Foreskin keratinocyte (primary cell): ENCODE measurements at places on chromosomes 12 and 14. TPM values are rescaled to one million over a fixed set of nuclear protein-coding genes. Genes with fewer than 3 reads are reported as not detected.

Gene KLRD1
- total RNA-seq: not detected in 2 replicates

Gene PTPRO
- total RNA-seq: 0.03 and 0.07 TPM in 2 replicates

Gene KRT78
- 0.32 and 0.58 TPM in 2 replicates for total RNA-seq

Gene IAPP
- total RNA-seq: not detected in 2 replicates

Gene PRKAG1
- 73.0 and 75.3 TPM in 2 replicates for total RNA-seq

Gene MANSC4
- total RNA-seq: 0.20 and 0.25 TPM in 2 replicates

Gene SLCO1A2
- not detected in 2 replicates for total RNA-seq

Gene PTPN21
- total RNA-seq: 10.8 and 10.9 TPM in 2 replicates

Gene CIT
- 25.7 and 26.9 TPM in 2 replicates for total RNA-seq

Gene DCP1B
- 7.4 and 7.9 TPM in 2 replicates for total RNA-seq

Gene SLC4A8
- total RNA-seq: 0.95 and 1.3 TPM in 2 replicates

Gene BDKRB2
- 16.7 and 20.7 TPM in 2 replicates for total RNA-seq

Gene KRT86
- 0.04 TPM in 1 of 2 replicates, not detected in the other for total RNA-seq

Gene NELL2
- 0.07 TPM in 1 of 2 replicates, not detected in the other for total RNA-seq

Gene TRPV4
- 0.82 and 1.5 TPM in 2 replicates for total RNA-seq

Gene LYZ
- not detected in 2 replicates for total RNA-seq

Gene TSPAN19
- 0.17 TPM in 1 of 2 replicates, not detected in the other for total RNA-seq

Gene SYT10
- not detected in 2 replicates for total RNA-seq

Gene CD69
- total RNA-seq: not detected in 2 replicates

Gene KRT75
- total RNA-seq: 4.7 and 7.5 TPM in 2 replicates

Gene EMP1
- 174 and 217 TPM in 2 replicates for total RNA-seq

Gene AGAP2
- 0.35 and 0.82 TPM in 2 replicates for total RNA-seq

Gene ARHGAP9
- 0.10 TPM in 1 of 2 replicates, not detected in the other for total RNA-seq

Gene RIPK3
- 7.9 and 11.7 TPM in 2 replicates for total RNA-seq

Gene NXPH4
- total RNA-seq: 1.2 and 1.3 TPM in 2 replicates

Gene HOXC5
- total RNA-seq: 0.67 and 0.85 TPM in 2 replicates

Gene INHBE
- total RNA-seq: 0.07 TPM in 1 of 2 replicates, not detected in the other

Gene TEAD4
- total RNA-seq: 18.7 and 21.1 TPM in 2 replicates

Gene RERG
- total RNA-seq: not detected in 2 replicates

Gene CPNE6
- total RNA-seq: not detected in 2 replicates

Gene DLGAP5
- 41.5 and 56.0 TPM in 2 replicates for total RNA-seq

Gene CIDEB
- 2.6 and 2.7 TPM in 2 replicates for total RNA-seq

Gene CMAS
- 47.9 and 49.1 TPM in 2 replicates for total RNA-seq

Gene PLA2G1B
- not detected in 2 replicates for total RNA-seq

Gene WNT5B
- 19.9 and 23.8 TPM in 2 replicates for total RNA-seq

Gene IKBIP
- total RNA-seq: 50.5 and 52.7 TPM in 2 replicates

Gene PLEKHG7
- total RNA-seq: not detected in 2 replicates

Gene AKAP3
- total RNA-seq: 1.2 and 1.7 TPM in 2 replicates

Gene RNASE1
- not detected in 2 replicates for total RNA-seq

Gene HSP90B1
- 981 and 1,151 TPM in 2 replicates for total RNA-seq
